Right cardiac atrium (tissue), 5 donors: ENCODE measurements at places on chromosomes 16 and 17. TPM values are rescaled to one million over a fixed set of nuclear protein-coding genes. Genes with fewer than 3 reads are reported as not detected.

TMC8 gene
- 2.4 TPM for polyA plus RNA-seq

RNF222 gene
- not detected for polyA plus RNA-seq

C17orf100 gene
- polyA plus RNA-seq: 1.0 TPM

SNAI3 gene
- 2.7 TPM for polyA plus RNA-seq

CES1 gene
- 59.6 TPM for polyA plus RNA-seq

WSB1 gene
- polyA plus RNA-seq: 65.6 TPM
